ENCODE measurements at places on chromosomes 2 and 18.

DNA sequence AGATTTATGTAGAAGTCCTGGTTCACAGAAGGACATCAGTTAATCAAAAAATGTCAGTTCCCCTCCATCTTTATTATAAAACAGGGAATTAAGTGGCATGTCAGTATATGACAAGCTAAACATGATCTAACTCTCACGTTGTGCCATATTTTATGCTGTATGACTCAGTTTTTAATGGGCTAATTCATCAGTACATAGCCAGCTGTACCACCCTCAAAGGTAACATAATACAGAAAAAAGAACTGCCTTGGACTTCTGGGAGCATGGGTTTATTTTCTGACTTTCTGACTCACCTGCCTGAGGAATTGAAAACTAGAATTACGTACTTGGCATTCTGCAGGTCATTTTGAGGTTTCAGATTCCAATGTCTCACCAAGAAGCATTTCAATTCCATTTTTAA lies 135.7 kb downstream of the CMPK2 start:
- DNase-seq, result no peak

DNA sequence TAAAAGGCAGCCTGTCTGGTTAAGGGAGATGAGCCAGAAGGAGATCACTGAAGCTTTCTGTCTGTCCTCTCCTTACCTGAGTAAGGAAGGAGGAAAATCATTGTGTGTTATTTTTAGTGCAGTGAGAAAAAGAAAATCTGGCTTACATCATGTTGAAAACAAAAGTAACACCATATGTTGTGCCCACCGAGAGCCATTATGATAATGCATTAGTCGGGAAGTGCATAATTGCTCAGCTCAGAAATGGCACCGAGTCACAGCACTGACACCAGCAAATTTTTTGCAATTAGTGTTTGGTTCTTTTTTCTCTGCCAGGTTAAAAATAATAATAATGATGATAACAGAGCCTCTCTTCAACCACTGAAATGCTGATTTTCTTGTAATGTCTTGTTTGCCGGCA lies 46.6 kb downstream of the HNMT start:
- no peak for DNase-seq

- DNase-seq, result no peak
Observed at GRCh38 chr2:48048476-48049171, 142.3 kb upstream of the FBXO11 start.

DNA sequence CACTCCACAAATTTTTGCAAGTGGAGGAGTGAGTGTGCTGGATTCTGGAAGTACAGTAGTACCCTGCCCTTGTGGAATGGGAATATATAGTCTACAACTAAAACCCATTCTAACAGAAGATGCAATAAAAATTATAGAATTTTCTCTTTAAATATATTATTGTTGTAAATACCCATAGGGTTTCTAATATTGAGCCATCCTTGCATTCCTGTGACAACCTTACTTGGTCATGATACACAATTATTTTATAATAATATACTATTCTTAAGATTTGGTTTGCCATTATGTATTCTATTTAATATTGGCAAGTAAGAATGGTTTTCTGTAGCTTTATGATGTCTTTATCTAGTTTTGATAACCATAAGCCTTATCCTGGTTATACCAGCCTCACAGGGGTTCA lies 52.2 kb downstream of the EML6 start:
- DNase-seq, result no peak

GRCh38 chr18:54222922-54223567 lies 1.4 kb downstream of the MBD2 start:
- no peak for DNase-seq

DNA sequence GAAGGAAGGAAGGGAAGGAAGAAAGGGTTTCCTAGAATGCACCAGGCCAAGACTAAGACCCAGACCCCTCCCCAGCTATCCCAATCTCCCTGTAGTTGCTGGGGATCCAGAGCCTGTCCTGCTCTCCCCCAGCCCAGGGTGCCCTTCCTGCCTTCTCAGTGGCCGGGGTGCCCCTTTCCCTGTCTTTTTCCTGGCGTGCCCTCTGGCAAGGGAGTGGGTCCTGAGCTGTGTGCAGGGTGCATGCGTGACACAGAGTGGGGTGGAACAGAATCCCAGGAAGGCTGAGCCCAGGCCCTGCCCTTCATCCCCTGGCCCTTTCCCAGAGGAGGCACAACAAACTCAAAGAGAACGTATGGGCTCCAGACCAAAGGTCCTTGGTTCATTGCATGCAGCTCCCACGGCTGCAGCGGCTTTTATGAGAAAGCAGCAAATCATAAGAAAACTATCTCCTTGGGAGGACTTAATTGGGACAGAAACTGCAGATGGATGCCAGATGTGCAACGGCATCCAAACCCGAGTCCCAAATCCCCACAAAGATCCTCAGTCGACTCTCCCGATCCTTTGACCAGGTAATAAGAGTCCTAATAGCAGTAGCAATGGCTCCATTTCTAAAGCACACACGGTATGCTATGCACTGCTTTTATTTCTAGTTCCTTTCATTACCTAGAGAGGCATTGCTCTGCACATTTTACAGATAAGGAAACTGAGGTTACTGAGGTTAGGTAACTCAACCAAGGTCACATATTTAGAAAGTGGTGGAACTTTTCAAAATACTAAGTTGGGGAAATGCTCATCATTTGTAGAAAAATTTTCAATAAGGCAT lies 12.7 kb upstream of the ARID5A start:
- no peak for DNase-seq

GRCh38 chr2:108413711-108414095 lies 35.3 kb upstream of the GCC2 start:
- no peak for DNase-seq

- DNase-seq, result no peak
Observed at GRCh38 chr18:62164855-62165487, 21.9 kb downstream of the PIGN start.

DNA sequence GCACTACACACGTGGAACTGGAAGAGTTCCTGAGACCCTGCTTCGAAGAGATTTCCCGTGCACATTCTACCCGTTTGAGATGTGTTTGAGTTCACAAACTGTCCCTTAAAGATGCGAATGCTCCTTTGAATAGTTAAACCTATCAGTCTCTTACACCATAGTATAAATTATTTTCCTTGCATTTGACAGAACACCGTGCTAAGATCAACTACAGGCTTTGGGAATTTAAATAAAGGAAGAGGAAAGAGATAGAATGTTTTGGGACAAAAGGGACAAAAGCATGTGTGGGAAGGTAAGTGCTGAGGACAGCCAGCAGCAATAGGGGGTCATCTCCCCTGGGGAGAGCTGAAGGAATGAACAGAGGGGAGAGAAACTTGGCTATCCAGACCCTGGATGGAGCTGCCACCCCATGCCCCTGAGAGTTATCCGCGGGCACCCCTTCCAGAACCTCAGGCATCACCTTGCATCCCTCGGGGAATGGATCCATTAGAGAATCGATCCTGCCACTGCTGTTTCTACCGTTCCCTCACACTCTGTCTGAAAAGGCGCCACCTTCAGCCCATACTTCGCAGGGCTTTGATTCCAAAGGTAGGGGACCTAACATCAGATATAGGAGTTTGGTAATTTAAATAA lies 888 bp upstream of the ADCY3 start:
- DNase-seq, result no peak

DNA sequence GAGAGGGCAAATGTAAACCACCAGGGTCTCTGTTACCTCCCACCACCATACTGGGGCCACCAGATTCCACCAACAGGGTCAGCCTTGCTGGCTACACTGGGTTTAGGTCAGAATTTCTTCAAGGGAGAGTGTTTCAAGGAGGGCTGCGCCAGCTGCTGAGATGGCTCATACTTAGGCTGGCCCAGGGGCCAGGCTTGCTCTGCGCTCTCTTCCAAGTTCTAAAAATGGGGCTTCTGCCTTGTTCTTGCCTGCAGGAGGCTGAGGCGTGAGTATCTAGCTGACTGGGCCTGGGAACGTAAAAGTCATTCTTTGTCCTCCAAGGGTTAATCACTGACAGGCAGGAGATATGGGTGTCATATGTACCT lies 28.1 kb downstream of the MRPL33 start:
- DNase-seq, result no peak

GRCh38 chr2:219765231-219765911 lies 137.9 kb downstream of the SLC4A3 start:
- no peak for DNase-seq

DNA sequence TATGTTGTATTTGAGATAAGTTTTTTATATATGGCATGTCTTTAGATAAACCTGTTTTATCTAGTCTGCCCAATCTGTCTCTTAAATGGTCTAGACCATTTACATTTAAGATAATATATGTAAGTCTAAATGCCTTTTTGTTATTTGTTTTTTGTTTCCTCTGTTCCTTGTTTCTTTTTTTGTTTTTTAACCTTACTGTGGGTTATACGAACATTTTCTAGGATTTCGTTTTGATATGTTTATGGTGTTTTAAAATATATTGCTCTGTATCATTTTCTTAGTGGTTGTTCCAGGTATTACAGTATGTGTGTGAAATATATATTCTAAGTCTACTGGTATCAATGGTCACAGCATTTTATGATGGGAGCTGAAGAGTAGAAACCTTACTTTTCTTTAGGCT lies 13.3 kb downstream of the BCL2L11 start:
- no peak for DNase-seq

DNA sequence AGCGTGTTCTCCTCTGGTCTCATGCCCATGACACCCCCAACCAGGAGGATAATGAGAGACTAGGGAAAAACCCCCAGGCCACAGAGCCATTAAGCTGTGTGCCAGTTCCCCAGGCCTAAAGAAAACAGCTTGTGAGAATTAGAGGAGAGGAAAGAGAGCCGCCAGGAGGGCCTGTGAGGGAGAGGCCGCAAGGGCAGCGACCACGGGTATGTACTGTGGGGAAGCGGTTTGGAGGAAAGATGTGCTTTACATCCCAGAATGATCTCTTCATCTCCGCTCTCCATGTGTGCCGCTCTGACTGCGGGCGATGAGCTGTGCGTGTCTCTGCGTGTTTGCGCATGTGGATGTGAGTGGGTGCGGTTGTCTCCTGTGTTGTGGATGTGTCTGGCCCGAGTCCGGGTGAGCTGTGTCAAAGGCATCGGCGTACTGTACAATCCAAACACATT lies 82.9 kb downstream of the DYSF start:
- no peak for DNase-seq

GRCh38 chr18:57051657-57052044 lies 95.2 kb upstream of the BOD1L2 start:
- peak; percentile 12 for DNase-seq

- DNase-seq, result no peak
Observed at GRCh38 chr2:58756336-58756735, 515.2 kb upstream of the FANCL start.

- DNase-seq, result no peak
Observed at GRCh38 chr2:85011098-85011497, 40.1 kb downstream of the KCMF1 start.

- no peak for DNase-seq
Observed at GRCh38 chr2:205770577-205770976, 88.3 kb downstream of the NRP2 start.

- DNase-seq, result no peak
Observed at GRCh38 chr18:54924948-54925347, 34.3 kb downstream of the CCDC68 start.

GRCh38 chr2:129888461-129888860 lies 91.0 kb upstream of the RAB6C start:
- no peak for DNase-seq

DNA sequence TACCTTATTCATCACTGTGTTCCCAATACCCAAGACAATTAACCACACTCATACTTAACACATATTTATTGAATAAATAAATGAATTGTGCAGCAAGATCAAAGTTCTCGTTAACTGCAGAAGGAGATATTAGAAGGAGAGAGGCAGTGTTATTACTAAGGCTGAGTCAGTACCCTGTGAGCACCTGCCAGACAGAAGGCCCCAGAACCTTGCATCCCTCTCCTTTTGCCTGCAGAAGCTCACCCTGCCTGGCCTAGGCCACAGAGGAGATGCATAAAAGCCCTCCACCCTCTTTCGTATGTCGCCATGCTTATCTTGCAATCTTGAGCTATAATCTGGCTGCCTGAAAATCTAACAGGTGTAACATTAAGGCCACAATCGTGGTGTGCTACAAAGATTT lies 20.5 kb upstream of the RNF149 start:
- DNase-seq, result no peak

DNA sequence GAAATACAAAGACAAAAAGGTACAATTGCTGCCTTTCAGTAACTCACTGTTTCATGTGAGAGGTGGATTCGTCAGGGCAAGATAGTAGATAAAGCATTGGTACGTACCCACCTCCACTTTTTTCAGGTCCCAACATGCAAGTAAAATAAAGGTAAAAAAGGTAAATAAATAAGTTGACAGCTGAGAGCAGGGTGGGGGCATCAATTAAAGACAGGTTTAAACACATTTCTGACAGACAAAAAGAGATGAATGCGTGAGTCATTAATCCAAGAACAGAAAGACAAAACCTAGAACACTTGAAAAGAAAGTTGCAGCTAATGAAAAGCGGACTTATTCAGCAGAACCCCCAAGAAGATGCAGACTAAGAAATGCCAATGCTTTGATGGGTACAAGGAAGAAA lies 979.6 kb upstream of the CDH2 start:
- DNase-seq, result no peak

GRCh38 chr2:118128826-118129225 lies 40.6 kb downstream of the INSIG2 start:
- no peak for DNase-seq

- no peak for DNase-seq
Observed at GRCh38 chr2:68417926-68418325, 49.2 kb downstream of the FBXO48 start.

DNA sequence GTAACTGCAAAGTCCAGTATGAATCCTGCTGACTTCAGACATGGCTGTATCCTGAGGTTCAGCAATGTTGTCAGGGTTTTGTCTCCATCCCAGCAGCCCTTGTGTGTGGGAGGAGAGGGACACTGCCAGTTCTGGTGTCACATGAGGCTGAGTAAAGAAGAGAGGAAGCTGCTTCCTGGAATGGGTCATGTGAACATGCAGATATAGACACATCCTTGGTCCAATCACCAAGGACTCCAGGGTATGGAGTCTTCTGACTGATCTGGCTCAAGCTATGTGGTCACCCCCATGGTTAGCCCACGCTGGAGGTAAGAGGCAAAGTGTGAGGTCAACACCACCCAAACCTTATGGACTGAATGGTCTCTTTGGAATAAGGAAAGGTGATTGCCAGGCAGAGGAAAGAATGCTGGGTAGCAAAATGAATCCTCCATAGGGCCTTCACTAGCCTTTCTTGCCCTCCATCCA lies 134.4 kb upstream of the SLC1A4 start:
- no peak for DNase-seq

DNA sequence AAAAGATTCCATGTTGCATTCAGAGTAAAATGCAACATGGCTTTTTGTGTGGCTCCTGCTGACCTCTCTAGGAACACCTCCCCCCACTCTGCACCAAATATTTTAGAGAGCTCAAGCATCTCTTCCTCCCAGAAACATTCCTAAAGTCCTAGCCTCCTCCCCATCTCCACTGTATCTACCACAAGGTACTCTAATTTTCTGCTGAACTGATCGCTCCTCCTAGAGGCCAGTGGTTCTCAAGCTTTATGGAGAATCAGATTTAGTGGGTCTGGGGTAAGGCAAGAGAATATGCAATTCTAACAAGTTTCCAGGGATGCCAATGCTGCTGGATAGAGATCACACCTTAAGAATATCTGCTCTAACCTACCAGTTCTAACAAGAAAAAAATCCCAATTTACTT lies 89.5 kb upstream of the HNRNPA3 start:
- DNase-seq, result no peak

GRCh38 chr2:138512672-138513071 lies 11.1 kb downstream of the SPOPL start:
- no peak for DNase-seq
